Coronary artery (tissue), 2 donors: ENCODE measurements at places on chromosomes 16 and 17.

- DNase-seq, result no peak
Measured at GRCh38 chr17:48642059-48642842, 16.1 kb upstream of the HOXB9 start.

DNA sequence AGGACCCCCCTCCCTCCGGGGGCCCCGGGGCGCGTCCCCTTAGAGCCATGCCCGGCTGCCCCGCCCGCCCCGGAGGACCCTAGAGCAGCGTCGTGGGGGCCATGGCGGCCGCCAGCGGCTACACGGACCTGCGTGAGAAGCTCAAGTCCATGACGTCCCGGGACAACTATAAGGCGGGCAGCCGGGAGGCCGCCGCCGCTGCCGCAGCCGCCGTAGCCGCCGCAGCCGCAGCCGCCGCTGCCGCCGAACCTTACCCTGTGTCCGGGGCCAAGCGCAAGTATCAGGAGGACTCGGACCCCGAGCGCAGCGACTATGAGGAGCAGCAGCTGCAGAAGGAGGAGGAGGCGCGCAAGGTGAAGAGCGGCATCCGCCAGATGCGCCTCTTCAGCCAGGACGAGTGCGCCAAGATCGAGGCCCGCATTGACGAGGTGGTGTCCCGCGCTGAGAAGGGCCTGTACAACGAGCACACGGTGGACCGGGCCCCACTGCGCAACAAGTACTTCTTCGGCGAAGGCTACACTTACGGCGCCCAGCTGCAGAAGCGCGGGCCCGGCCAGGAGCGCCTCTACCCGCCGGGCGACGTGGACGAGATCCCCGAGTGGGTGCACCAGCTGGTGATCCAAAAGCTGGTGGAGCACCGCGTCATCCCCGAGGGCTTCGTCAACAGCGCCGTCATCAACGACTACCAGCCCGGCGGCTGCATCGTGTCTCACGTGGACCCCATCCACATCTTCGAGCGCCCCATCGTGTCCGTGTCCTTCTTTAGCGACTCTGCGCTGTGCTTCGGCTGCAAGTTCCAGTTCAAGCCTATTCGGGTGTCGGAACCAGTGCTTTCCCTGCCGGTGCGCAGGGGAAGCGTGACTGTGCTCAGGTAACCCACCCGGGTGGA is 759 bp downstream of the ALKBH5 start:
- peak; percentile 84 for DNase-seq

DNA sequence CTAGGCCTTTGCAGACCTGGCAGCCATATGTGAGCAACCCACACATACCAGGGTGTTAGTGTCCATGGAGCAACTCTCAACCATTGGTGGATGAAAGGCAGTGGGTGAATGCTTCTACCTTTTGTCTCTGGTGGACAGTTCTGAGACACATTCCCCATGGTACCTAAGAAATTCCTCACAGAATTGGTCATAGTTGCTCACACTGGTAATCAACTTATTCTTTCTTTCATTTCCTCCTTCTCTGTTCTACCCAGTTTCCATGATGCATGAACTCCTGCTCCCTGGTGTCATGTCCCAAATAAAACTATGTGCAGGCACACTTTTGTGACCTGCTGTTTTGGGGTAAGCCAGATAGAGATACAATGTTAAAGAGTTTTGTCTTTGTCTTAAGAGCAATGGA is 33.2 kb upstream of the MPHOSPH6 start:
- DNase-seq, result no peak

DNA sequence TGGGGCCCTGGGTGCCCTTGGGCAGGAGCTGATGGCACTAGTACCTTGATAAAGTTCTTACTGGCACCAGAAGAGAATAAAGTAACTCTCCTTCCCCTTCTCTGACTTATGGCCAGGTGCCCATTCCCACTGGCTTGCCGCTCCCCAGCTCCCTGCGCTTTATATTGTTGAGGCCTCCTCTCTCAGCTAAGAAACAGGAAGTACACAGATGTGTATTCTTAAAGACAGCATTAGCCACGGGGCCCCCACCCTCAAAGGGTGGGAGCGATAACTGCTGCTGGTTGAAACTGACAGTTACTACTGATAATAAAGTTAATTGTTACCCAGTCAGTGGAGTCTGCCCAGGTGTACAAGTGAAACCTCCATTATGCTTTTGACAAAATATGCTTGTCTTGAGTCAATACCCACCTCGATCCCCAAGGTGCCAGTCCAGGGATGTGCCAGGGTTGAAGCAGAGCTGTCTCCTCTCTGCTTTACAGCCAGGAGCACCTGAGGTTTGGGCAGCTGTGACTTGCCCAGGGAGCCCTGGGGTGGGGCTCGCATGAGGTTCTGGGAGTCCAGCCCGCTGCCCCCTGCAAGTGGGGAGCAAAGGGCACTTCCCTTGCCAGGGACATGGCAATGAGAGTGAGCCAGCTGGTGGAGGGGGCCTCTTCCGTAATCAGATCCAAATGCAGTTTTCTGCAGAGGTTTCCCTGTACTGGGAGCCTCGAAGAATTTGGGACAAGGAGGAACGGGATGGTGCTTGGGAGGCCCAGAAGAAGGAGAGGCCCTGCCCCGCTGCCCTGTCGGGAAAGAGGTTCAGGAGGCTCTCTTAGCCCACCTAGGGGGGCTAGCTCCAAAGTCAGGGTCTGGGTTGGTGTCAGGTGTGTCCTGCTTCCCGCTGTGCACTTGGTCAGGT is 5.4 kb upstream of the CLDN9 start:
- DNase-seq, result no peak

DNA sequence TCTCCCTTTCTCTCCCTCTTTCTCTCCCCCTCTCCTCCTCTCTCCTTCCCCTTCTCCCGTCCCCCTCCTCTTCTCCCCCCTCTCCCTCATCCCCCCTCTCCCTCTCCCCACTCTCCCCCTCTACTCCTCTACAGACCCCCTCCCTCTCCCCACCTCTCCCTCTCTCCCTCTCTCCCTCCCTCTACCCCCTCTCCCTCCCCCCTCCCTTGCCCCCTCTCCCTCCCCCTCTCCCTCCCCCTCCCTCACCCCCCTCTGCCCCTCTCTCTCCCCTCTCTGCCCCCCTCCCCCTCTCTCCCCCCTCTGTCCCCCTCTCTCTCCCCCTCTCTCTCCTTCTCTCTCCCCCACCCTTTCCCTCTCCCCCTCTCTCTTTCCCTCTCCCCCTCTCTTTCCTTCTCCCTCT is 352.9 kb downstream of the UTP18 start:
- DNase-seq, result no peak
